ENCODE measurements at places on chromosomes 11 and 22.
A peak's percentile ranks its signal among the peaks of the same experiment; 100 is the strongest.

DNA sequence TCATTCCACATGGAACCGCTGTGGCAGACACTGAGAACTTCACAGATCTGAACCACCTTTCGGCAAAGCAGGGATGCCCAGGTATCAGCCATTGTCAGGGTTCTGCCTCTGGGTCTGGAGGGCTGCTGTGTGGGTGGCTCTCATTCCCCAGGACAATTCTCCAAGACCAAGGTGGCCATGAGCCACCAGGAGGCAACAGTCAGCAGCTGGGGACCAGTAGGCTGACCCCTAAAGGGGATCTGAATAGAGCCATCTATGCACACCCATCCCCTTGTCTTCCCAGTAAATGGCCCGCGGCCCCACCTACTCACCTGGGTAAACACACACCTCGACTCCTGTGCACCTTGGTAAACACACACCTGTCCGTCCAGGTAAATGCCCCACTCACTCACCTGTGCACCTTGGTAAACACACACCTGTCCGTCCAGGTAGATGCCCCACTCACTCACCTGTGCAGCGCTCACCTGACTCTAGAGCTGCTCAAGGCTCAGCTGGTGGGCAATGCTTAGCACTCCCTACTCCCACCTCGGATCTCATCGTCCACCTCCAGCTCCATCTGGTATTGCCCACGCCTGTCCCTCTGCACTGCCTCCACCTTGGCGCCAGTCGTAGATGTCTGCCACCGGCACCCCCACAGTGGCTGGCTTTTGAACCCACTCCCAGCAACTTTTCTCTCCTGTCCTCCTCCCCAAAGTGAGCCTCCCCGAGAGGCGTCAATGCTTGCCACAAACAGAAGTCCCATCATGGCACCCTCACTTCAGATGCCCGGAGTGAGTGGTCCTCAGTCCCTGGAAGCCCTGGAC lies 10.2 kb downstream of the SLC25A1 start:
- no peaks in the 10 kb centered on the region for H3K27me3 ChIP-seq
- H3K36me3 ChIP-seq: no peaks in the 10 kb centered on the region
- peaks cover 3% of the 10 kb centered on the region for H3K4me1 ChIP-seq
- H3K27ac ChIP-seq: no peak overlapping the region
- DNase-seq: no peak

- H3K27ac ChIP-seq: no peak overlapping the region
- H3K4me1 ChIP-seq: peaks cover 9% of the 10 kb centered on the region
- no peaks in the 10 kb centered on the region for H3K27me3 ChIP-seq
Measured at GRCh38 chr11:73156686-73157085, 14.6 kb upstream of the FCHSD2 start.

- no peaks in the 10 kb centered on the region for H3K27me3 ChIP-seq
- H3K27ac ChIP-seq: no peak overlapping the region
- no peak for DNase-seq
- H3K36me3 ChIP-seq: no peaks in the 10 kb centered on the region
- H3K4me1 ChIP-seq: peaks cover 2% of the 10 kb centered on the region
Measured at GRCh38 chr22:38777087-38777671, 16.8 kb downstream of the DNAL4 start.

GRCh38 chr22:35191412-35191811 lies 65.9 kb upstream of the HMGXB4 start:
- H3K4me3 ChIP-seq: no peak overlapping the region
- H3K4me1 ChIP-seq: no peaks in the 10 kb centered on the region
- H3K27me3 ChIP-seq: no peaks in the 10 kb centered on the region
- no peak for DNase-seq

DNA sequence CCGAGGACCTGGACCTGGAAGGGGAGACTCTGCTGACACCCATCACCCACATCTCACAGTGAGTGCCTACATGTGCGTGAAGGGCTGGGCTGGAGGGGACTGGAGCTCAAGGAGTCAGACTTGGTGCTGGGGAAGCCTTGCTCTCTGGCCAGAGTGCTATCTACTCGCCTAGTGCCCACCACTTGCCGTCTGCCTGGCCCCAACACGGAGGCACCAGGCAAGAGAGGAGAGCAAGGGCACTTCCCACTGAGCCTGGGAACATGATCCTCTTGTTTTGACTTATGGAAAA lies 37.8 kb downstream of the KCNQ1OT1 start:
- no peak for DNase-seq
- H3K36me3 ChIP-seq: no peaks in the 10 kb centered on the region
- H3K4me3 ChIP-seq: no peak overlapping the region
- H3K27me3 ChIP-seq: no peaks in the 10 kb centered on the region
- no peak overlapping the region for H3K27ac ChIP-seq

DNA sequence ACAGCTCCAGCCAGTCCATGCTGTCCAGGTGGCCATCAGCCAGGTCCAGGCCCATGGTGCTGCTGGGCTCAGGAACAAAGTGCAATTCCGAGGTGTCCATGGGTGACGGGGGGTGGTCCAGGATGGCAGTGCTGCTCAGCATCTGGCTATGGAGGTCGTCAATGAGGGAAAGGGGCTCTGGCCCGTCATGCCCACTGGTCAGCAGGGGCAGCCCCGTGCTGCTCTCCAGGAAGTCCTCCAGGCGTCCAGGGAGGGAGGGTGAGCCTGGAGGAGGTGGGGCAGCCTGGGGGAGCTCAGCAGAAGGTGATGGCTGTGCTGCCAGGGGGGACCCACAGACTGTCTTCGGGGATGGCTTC lies 41.1 kb downstream of the SGSM3 start:
- H3K4me1 ChIP-seq: no peaks in the 10 kb centered on the region
- H3K27ac ChIP-seq: no peak overlapping the region
- no peak for DNase-seq
- H3K4me3 ChIP-seq: no peak overlapping the region
- peaks cover 46% of the 10 kb centered on the region for H3K36me3 ChIP-seq

- no peaks in the 10 kb centered on the region for H3K27me3 ChIP-seq
- DNase-seq: peak; percentile 72
- H3K4me3 ChIP-seq: no peak overlapping the region
- no peak overlapping the region for H3K27ac ChIP-seq
- peaks cover 7% of the 10 kb centered on the region for H3K36me3 ChIP-seq
- H3K4me1 ChIP-seq: no peaks in the 10 kb centered on the region
Measured at GRCh38 chr11:69670158-69670845, 4.9 kb downstream of the LTO1 start.

DNA sequence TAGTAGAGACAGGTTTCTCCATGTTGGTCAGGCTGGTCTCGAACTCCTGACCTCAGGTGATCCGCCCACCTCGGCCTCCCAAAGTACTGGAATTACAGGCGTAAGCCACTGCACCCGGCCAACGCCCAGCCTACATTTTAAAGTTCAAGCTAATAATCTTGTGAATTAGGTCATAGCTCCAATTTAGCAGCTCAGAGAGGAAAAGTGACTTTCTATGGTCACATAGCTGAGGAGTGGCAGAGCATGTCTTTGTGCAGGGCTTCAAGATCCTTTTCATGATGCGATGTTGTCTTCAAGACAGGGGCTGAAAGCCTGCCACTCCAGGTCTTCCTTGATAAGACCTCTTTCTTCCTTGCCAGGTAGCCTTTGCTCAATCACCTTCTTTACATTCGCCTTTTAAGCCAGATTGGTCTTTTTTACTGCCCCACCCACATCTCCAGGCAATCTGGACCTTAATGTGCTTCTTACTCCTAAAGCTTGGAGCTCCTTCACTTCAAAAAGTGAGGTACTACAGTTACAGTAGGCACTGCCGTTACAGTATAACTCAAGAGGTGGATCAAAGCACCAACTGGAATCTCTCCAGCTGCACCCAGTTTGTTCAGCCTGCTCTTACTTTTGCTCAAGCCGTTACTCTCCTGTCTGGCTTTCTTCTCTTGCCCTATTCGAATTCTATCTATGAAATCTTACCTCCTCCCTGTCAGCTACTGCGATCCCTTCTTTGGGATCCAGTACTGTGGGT lies 18.2 kb downstream of the YWHAH start:
- no peak overlapping the region for H3K27ac ChIP-seq
- H3K36me3 ChIP-seq: no peaks in the 10 kb centered on the region
- no peak for DNase-seq
- peaks cover 2% of the 10 kb centered on the region for H3K4me1 ChIP-seq
- no peak overlapping the region for H3K4me3 ChIP-seq

DNA sequence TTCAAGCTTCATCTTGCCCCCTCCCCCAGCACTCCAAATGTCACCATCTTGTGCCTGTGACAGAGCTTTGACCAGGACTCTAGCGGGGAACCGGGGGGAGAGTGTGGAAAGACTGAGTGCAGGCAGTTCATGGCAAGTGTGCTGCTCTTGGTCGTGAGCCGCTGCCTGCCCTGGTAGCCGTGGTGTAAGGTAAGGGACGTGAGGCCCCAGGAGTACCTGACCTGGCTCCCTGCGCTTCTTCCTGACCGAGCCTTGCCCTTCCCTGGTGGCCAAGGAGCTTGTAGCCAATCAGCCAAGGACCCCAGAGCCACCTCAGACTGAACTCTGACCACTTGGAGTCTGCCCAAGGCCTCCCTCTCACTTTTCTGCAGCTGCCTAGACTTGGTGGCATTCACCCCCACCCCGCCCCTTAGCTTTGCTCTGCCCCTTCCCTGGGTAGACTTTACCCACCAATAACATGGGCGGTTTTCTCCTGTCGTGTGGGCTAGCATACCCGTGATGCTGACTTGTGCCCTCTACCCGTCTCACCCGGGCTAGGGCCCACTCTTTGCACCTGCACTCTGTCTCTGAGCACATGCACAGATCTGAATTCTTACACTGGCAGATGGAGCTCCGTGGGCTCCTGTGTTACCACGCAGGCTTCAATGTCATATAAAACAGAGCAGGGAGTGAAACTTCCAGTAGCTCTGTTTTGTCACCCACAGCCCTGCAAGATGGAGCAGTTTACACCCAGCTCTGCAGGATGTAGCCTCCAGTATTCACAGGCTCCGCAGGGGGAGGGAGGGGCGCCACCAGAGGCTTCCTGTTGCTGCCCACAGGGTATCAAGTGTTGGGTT lies 1.5 kb downstream of the DGKZ start:
- H3K36me3 ChIP-seq: 0 out of 2 replicates have a peak, but pooled peaks cover 3% of the 10 kb centered on the region
- no peaks in the 10 kb centered on the region for H3K27me3 ChIP-seq
- H3K4me3 ChIP-seq: no peak overlapping the region

DNA sequence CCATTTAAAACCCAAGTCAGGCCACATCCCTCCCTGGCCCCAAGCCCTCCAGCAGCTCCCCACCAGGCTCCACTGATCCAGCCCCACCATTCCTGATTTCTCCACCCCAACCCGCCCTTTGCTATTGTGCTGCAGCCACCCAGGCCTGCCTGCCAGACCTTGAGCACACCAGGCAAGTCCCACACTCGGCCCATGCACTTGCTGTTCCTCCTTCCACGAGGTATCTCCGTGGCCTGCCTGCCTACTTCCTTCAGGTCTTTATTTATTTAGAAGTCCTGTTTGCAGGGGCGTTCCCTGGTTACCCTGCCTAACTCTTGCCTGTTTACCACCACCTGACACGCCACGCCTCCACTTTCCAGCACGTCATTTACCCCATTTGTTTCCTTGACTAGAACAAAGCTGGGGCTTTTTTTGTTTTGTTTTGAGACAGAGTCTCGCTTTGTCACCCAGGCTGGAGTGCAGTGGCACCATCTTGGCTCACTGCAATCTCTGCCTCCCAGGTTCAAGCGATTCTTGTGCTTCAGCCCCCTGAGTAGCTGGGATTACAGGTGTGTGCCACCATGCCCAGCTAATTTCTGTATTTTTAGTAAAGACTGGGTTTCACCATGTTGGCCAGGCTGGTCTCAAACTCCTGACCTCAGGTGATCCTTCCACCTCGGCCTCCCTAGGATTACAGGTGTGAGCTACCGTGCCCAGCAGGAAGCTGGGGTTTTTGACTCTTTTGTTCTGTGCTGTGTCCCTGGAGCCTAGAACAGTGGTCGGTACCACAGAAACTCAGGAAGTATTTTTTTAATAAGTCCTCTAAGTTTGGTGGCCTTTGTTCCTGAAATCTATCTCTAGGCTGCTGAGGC lies 6.7 kb downstream of the CENPM start:
- peaks cover 32% of the 10 kb centered on the region for H3K36me3 ChIP-seq
- H3K27ac ChIP-seq: no peak overlapping the region

- H3K4me3 ChIP-seq: no peak overlapping the region
- peaks cover 2% of the 10 kb centered on the region for H3K4me1 ChIP-seq
- H3K27ac ChIP-seq: no peak overlapping the region
- H3K36me3 ChIP-seq: no peaks in the 10 kb centered on the region
- no peaks in the 10 kb centered on the region for H3K27me3 ChIP-seq
Measured at GRCh38 chr22:19664951-19665783, 49.1 kb upstream of the SEPTIN5 start.

GRCh38 chr22:31489632-31490495 lies at the start of gene EIF4ENIF1:
Gene EIF4ENIF1, minus strand, starts transcription at chr22:31489842. Its CDS starts 1,124 bp downstream, at chr22:31488718.
- no peaks in the 10 kb centered on the region for H3K27me3 ChIP-seq
- peak within 1 kb of the TSS; percentile 61 for H3K4me3 ChIP-seq
- peaks cover 3% of the 10 kb centered on the region for H3K36me3 ChIP-seq

- H3K36me3 ChIP-seq: no peaks in the 10 kb centered on the region
- no peak overlapping the region for H3K27ac ChIP-seq
- DNase-seq: no peak
- no peak overlapping the region for H3K4me3 ChIP-seq
- peaks cover 6% of the 10 kb centered on the region for H3K4me1 ChIP-seq
Measured at GRCh38 chr22:28969401-28970168, 86.2 kb downstream of the ZNRF3 start.

GRCh38 chr22:19065298-19065859 lies 56.8 kb downstream of the DGCR2 start:
- no peaks in the 10 kb centered on the region for H3K27me3 ChIP-seq
- no peak overlapping the region for H3K27ac ChIP-seq
- no peak for DNase-seq
- no peak overlapping the region for H3K4me3 ChIP-seq
- peaks cover 29% of the 10 kb centered on the region for H3K36me3 ChIP-seq
- H3K4me1 ChIP-seq: no peaks in the 10 kb centered on the region

DNA sequence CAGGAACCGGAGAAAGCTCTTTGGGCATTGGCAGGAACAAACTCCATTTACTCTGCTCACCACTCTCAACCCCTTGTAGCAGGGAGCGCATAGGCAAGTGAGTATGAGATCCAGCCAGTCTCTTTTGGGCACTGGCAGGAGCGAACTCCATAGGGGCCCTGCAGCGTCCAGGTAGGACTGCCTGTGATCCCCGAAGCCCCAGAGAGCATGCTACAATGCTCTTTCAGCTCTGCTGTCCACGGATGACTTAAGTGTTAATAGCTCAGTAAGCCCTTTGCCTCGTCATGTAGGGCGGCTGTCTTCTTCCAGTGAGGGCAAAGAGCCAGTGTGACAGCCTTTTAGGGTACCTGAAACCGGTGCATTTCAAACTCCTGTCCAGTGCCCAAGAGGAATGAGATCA lies 1525.6 kb upstream of the RAG2 start:
- H3K4me1 ChIP-seq: no peaks in the 10 kb centered on the region
- no peaks in the 10 kb centered on the region for H3K27me3 ChIP-seq
- DNase-seq: no peak
- no peaks in the 10 kb centered on the region for H3K36me3 ChIP-seq

- DNase-seq: no peak
- no peak overlapping the region for H3K27ac ChIP-seq
- H3K4me3 ChIP-seq: no peak overlapping the region
- no peaks in the 10 kb centered on the region for H3K36me3 ChIP-seq
Measured at GRCh38 chr11:75313513-75314272, 37.8 kb downstream of the ARRB1 start.

- H3K4me1 ChIP-seq: no peaks in the 10 kb centered on the region
- no peaks in the 10 kb centered on the region for H3K36me3 ChIP-seq
- peaks cover 30% of the 10 kb centered on the region for H3K27me3 ChIP-seq
- H3K27ac ChIP-seq: no peak overlapping the region
- DNase-seq: no peak
Measured at GRCh38 chr11:15989685-15990084, 366.7 kb downstream of the SOX6 start.

- DNase-seq: no peak
- no peak overlapping the region for H3K27ac ChIP-seq
- no peak overlapping the region for H3K4me3 ChIP-seq
- H3K4me1 ChIP-seq: peaks cover 2% of the 10 kb centered on the region
Measured at GRCh38 chr11:75265851-75266531, 25.4 kb downstream of the TPBGL start.

GRCh38 chr11:3984896-3985295 lies 109.7 kb upstream of the RRM1 start:
- no peaks in the 10 kb centered on the region for H3K36me3 ChIP-seq
- H3K27ac ChIP-seq: no peak overlapping the region

Measured in iPS DF 6.9 (cell line).